ENCODE measurements at places on chromosomes 2 and 18.

GRCh38 chr18:13528739-13529392, 197.5 kb downstream of the FAM210A start:
- peaks cover 5% of the 10 kb centered on the region for H3K4me1 ChIP-seq
- no peak overlapping the region for H3K4me3 ChIP-seq
- peaks cover 6% of the 10 kb centered on the region for H3K36me3 ChIP-seq

- no peaks in the 10 kb centered on the region for H3K36me3 ChIP-seq
- no peaks in the 10 kb centered on the region for H3K27me3 ChIP-seq
- no peak for DNase-seq
- H3K27ac ChIP-seq, result peak overlapping the region; percentile 89
- H3K4me1 ChIP-seq, result peaks cover 37% of the 10 kb centered on the region
Measured at GRCh38 chr2:42907835-42908234, 115.5 kb upstream of the HAAO start.

DNA sequence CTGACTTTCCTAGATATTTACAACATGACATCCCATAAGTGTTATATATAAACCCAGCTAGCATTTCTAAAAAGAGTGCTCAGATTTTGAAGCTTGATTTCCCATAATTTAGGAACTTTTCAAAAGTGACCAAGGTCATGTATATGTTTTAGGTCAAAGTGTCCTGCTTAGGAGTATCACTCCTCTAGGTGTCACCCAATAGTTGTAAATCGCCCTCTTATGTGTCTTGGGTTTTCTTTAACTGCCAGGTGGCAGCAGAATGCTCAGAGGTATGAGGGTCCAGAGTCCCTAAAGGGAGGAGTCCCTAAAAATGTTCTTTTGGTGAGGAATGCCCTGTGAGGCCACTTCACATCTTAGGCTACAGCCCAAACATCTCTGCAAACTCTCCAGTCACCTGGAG, 358.3 kb downstream of the CELF4 start:
- H3K27ac ChIP-seq, result no peak overlapping the region
- no peaks in the 10 kb centered on the region for H3K27me3 ChIP-seq
- H3K4me3 ChIP-seq, result no peak overlapping the region

GRCh38 chr2:196083601-196084000, 15.0 kb upstream of the DNAH7 start:
- no peak overlapping the region for H3K27ac ChIP-seq
- peaks cover 9% of the 10 kb centered on the region for H3K4me1 ChIP-seq
- no peak overlapping the region for H3K4me3 ChIP-seq
- DNase-seq, result no peak

DNA sequence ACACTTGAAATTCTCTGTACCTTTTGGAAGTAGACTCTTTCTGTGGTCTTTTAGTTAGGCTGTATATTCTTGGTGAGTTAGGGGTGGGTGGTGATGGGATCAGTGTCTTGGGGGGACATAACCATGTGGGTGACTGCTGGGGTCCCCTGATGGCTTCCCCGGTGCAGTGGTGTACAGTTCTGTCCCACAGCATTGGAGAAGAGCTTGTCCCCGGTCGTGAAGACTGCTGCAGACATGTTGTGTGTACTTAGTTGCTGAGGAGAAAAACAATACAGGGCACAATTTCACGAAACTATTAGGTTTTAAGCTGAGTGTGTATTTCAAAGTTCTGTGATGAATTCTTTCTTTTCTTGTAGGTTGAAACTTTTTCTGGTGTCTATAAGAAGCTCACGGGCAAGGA, 5.4 kb downstream of the RPS7 start:
- H3K4me1 ChIP-seq, result peaks cover 4% of the 10 kb centered on the region
- H3K27ac ChIP-seq, result no peak overlapping the region
- no peak for DNase-seq
- no peaks in the 10 kb centered on the region for H3K27me3 ChIP-seq
- H3K4me3 ChIP-seq, result no peak overlapping the region

DNA sequence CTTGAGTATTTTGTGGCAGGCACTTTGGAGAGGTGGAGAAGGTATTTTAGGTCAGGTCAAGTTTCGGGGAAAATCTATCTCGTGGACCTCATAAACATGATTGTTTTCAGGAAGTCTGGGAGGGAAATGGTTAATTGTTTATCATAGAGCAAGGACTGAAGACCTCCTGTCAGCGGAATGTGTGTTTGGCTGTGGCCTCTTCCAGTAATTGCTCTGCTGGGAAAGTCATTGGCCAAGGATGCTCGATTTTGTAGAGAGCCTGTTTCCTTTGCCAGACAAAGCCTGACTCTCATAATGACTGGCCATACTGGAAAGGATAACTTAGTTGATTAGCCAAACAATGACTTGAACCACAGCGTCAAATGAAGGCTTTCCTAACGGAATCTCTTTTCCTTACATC, 30.0 kb downstream of the IL1R2 start:
- no peaks in the 10 kb centered on the region for H3K4me1 ChIP-seq
- DNase-seq, result no peak
- H3K27me3 ChIP-seq, result no peaks in the 10 kb centered on the region
- no peak overlapping the region for H3K4me3 ChIP-seq

All from ascending aorta (tissue), 2 donors.